ENCODE measurements at places on chromosomes 2 and 18.
A peak's percentile ranks its signal among the peaks of the same experiment; 100 is the strongest.

GRCh38 chr2:215036314-215036713, 102.1 kb downstream of the ABCA12 start:
- no peak for DNase-seq

- DNase-seq: peak; percentile 61
Observed at GRCh38 chr2:157307021-157307420, 18.6 kb downstream of the ERMN start.

DNA sequence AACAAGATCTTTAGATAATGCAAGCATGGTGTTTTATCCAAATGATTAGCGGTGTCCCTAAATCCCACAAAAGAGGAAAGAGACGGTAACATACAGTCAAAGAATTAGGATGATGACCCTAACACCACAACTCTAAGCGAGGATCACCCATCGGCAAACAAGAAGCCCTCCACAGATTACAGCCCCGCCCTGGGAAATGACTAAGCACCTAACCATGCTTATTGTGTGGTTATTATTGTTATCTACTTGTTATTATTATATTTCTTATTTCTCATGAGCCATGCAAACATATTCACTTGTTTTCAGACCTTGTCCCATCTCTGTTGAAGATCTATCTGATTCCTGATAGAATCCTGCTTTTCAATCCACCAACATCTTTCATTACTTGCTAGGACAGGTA, 651.3 kb downstream of the NYAP2 start:
- no peak for DNase-seq

GRCh38 chr2:213281156-213281555, 3.1 kb upstream of the SPAG16 start:
- DNase-seq: peak; percentile 76

GRCh38 chr18:33803636-33804035, 225.6 kb downstream of the ASXL3 start:
- peak; percentile 24 for DNase-seq

- DNase-seq: no peak
Observed at GRCh38 chr2:95046371-95047112, 21.0 kb downstream of the MAL start.

GRCh38 chr2:172763079-172763478, 27.4 kb downstream of the RAPGEF4 start:
- no peak for DNase-seq

GRCh38 chr2:69945441-69945840, 16.0 kb downstream of the ASPRV1 start:
- no peak for DNase-seq

DNA sequence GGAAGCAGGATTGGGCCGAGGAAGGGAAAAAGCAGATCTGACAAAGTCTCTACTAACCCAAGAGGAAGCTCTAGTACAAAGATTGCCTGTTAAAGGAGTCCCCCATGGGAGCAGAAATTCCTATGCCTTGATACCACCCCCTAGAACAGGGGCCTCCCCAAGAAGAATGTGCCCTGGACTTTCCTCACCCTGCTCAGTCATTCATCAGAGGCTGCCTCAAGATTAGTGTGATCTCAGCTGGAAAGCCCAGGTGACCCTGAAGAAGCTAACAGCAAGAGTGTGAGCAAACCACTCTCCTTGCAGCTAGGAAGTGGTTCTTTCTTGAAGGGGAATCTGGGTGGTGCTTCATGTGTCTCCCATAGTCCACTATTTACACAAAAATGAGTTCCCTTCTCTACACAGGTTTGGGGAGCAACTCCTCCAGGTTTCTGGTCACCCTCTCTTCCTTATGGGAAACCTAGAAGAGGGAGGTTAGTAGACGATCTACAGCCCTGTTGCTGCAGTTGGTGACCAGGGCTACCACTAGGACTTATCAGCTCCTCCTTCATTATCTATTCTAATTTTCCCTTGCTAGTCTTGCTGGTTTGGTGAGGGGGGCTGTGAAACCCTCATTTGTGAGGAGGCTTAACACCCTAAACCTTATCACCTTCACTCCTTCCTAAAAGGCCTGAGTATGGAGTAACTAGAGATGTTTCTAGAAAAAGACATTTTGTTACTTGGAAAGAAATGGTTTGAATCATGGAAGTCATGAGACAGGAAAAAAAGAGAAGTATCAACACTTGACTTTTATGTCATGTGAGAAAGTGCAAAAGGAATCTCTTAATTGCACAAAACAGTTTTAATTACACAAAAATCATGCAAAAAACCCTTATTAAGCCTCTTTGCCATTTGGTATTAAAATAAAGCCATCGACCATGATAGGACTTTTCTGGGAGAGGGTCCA, 2.9 kb upstream of the WDR7 start:
- DNase-seq: no peak

GRCh38 chr2:72980535-72981217, 63.4 kb downstream of the EMX1 start:
- DNase-seq: peak; percentile 79

GRCh38 chr2:214050731-214051130, 360.1 kb upstream of the VWC2L start:
- no peak for DNase-seq

GRCh38 chr2:1455466-1455865, 42.2 kb downstream of the TPO start:
- peak; percentile 18 for DNase-seq

- no peak for DNase-seq
Observed at GRCh38 chr2:98234776-98235175, 111.5 kb upstream of the CNGA3 start.

DNA sequence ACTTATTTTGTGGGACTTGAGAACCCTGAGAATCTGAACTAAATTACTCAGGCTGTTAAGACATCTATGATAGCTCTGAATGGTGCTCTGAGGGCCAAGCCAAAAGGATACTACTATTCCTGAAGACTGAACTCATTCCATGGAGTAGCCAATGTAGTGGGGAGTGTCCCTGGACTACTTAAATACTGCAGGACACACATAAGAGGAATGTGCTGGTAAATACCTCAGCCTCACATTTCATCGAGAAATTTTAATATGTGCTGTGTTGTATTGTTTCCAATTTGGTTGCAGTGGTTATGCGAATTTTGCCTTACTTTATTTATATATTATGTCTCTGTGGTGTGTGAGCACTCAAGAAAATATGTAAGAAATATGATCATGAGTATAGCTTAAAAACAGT, 264.4 kb upstream of the FIGN start:
- DNase-seq: peak; percentile 88

DNA sequence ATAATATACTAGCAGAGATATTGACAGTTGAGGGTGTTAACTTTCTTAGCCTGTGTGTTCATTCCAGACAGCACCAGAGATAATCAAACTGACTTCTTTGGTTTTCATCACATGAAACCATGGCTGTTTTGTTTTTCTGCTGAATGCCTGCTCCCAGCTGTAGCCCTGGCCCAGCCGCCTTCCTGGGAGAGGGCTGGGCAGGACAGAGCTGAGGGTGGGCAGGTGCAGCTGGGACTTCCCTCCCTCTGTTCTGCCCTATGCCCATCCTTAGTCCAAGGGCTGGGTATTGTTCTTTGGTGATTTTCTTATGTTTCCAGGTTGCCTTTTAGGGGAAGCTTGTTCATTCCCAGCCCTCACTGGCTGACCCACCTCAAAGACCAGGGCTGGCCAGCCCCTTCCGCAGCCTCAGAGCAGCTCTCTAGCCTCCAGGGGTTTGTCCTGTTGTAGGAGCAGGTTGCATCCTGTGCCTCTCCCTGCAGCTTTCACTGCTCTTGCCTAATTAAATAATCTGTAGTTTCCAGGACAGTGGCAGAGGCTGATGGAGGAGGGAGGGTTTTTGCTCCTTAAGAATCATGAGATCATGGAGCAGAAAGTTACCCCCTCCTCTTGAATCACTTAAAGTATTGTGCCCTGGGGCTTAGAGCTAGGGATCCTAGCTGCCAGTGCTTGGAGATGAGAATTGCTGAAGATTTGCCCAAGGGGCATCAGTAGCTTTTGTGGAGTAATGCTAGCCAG, 61.4 kb downstream of the MTCL1 start:
- no peak for DNase-seq

DNA sequence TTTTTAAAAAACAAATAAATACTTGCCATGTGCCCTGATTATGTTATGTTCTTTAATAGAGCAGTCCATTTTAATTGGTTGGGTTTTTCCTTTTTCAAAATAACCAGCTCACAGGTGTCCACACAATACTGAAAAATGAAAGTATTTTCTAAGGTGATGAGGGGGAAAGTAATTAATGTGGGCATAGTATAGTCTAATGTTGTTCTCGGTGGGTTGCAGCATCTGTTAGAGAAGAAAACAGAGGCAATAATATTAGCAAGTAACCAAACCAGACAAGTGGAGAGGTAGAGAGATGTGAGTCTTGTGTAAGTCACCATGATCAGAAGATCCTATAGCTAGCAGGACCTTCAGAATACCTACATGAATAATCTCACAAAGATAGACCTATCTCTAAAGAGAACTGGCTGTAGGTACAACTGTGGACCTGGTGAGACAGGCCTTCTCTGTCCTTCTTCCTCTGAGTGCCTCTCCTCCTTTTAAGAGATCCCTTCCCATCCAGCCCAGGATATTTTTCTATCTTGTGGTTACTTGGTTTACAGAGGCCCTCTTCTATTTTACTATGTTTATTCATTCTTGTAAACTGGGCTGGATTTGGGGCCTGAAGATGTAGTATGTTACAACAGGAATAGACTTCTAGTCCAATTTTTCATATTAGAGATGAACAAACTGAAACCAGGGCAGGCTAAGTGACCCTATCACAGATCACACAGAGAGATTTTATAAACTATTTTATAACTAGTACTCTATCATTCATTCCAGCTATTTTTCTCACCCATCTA, 67.1 kb upstream of the MSTN start:
- no peak for DNase-seq

- DNase-seq: no peak
Observed at GRCh38 chr2:240399419-240400324, 35.8 kb upstream of the GPC1 start.

DNA sequence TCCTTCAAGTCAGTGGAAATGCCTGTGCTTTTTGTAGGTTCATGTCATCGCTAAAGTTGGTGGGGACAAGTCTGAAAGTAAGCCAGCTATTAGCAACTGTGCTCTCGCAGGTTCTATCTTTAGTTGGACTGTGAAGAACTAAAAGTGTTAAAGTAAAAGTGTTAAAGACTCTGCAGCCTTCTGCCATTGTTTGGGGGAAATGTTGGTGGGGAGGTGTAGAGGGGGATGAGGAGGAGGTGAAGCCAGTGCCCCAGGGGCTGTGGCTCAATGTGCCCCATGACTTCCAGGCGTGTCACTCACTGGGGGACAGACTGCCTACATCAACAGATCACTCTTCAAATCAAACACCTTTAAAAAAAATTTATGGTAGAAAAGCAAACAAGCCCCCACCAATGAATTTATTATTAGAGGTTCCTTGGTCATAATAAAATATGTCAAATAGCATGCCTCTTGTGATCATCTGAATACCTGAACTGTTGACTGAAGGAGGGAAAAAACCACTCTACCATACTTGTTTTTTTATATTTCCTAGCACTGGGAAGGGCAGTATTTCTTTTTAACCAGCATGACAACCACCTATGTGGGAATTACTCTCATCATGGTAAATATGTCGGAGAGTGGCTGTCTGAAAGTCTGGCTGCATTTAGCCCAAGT, 19.3 kb downstream of the TGFA start:
- DNase-seq: no peak

DNA sequence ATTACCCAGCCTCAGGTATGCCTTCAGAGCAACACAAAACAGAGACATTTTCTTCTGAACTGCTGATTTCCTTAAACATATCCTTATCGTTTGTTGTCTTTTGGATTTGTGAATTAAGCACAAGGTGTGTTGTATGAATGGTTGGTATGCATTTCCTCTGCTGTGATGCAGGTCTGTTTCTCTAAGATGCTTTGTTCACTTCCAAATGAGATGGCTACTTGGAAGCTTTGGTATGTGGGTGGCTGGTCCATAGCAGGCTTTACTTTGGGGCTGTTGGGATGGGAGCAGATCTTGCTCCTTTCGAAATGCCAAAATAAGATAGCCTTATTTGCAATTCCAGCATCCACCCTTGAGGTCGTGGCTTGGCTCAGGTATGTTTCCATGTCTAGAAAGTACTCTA, 257.2 kb downstream of the INSIG2 start:
- no peak for DNase-seq

- DNase-seq: no peak
Observed at GRCh38 chr2:178188466-178188865, 5.8 kb upstream of the OSBPL6 start.

GRCh38 chr2:171985076-171985475, 14.7 kb upstream of the METAP1D start:
- DNase-seq: no peak

DNA sequence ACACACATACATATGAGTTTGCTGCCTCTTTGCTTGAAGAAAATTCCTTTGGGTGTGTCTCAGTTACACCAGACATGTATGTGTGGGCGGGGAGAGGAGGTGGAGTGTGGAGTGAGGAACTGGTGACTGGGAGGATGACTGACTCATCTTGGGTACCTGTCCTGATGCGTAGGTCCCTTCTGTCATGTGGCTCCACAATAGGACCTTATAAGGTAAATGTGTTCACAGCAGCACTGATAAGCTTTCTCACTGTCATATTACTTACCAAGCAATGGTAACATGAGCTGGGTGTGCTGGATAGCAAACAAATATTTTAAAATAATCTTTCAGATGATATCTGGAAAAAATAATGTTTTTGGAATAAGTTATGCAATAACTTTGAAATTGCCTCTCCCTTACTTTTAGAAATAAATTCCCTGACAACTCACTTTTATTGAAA, 45.1 kb downstream of the SLC9A2 start:
- peak; percentile 1 for DNase-seq

DNA sequence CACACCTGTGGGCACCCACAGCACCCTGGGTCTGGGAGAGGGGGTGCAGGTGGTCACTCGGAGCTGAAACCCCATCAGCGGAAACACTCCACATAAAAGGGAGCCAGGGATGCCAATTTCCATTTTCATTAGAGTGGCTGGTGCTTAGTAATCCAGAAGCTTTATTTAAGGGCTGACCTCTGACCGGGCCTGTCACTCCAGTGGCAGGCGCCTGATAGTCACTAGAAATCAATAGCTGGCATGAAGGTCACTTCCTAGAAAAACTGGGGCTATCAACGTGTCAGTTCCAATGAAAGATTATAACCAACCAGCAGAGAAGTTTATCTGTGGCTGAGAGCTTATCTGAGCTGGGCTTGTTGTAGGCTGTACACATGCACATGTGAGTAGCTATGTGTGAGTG, 333.7 kb upstream of the SKOR2 start:
- no peak for DNase-seq

DNA sequence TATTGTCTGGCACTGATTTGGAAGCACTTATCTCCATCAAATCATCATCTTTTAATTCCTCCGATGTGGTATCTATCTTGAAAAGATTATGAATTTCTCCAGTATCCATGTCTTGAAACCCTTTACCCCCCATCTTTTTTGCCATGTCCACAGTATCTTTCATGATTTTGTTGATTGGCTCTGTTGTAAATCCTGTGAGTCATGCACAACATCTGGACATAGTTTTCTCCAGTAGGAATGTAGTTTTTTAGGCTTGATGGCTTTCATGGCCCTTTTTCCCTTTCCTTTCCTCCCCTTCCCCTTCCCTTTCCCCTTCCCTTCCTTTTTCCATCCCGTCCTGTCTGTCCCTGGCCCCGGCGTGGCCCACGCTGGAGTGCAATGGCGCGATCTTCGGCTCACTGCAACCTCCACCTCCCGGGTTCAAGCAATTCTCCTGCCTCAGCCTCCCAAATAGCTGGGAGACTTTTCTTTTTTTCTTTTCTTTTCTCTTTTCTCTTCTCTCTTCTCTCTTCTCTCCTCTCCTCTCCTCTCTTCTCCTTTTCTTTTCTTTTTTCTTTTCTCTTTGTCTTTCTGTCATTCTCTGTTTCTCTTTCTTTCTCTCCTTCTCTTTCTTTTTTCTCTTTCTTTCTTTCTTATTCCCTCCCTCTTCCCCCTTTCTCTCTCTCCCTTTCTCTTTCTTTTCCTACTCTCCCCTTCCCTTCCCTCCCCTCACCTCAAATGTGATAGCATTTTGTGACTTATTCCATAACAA, 18.4 kb upstream of the ZNF638 start:
- DNase-seq: peak; percentile 26

Measured in fibroblast of upper back skin (primary cell).